ENCODE measurements at places on chromosomes 4 and X.

DNA sequence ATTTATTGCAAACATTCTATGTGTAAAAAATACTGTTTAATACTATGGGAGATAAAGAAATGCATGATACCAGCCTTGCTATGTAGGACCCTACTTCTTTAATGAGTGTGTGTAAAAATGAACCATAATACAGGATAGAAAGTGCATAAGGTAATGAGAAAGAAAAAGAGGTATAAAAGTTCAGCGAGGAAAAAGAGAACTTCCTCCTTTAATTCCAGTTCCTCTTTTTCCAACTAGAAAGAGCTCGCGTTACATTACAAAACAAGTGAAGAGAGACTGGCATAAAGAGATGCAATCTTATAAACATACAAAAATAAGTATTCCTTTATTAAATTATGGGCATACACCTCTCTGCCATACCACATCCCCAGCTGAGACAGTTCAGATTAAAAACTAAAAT, 77.4 kb downstream of the ANKRD17 start:
- no peak for DNase-seq

DNA sequence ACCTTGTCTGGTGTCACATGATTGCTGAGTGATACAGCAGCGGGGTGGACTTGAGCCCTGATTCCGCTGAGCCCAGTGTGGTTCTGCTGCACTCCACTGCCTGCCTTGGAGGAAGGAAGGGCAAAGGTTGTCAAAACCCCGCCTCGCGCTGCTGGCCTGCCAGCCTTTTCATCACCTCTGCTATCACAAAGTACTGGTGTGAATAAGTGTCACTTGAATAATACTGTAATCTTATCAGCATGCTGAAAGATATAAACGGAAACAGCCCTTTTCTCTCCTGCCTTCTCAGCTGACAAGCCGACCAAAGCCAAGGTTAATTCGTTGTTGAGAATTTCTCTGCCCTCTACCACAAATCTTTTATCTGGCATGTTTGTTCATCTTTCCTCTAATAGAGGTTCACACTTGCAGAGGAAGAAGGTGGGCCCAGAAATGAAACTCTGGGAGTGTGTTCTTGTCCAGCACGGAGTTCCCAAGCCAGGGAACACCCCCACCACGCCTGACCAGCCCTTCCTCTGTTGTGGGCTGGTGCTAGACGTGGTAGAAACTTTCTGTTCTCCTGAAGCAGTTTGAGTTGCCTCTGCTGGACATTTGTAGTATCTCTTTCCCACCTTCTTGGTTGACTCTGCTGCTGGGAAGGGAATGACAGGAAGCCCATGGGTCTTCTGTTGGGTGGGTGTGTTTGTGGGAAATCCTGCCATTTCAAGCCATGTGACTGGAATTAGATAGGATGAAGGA, 21.5 kb downstream of the FHDC1 start:
- DNase-seq = no peak

GRCh38 chr4:48388525-48389154, 47.3 kb downstream of the SLAIN2 start:
- DNase-seq = peak; percentile 56

GRCh38 chr4:117224256-117224655, 138.9 kb upstream of the TRAM1L1 start:
- no peak for DNase-seq

- no peak for DNase-seq
Observed at GRCh38 chr4:7915875-7916242, 23.8 kb downstream of the AFAP1 start.

- peak; percentile 62 for DNase-seq
Observed at GRCh38 chr4:41212616-41213203, 1.6 kb downstream of the APBB2 start.

DNA sequence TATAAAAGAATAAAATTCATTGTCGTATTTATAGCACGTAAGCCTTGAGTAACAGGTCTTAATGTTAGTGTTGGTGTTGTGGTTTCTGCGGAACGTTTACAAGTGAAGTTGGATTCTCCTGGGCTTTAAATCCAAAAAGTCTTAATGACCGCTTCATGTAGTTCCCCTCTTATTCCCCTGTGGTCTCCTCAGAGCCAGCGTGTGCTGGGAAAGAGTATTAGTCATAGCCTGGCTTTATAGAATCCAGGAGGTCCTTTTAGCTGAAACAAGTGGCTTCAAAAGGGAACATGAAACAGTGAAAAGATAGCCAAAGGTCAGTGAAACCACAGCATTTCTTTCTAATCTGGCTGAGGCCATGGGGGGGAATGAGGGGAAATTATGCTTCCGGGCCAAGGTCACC, 79.1 kb downstream of the CLCN4 start:
- peak; percentile 12 for DNase-seq

- no peak for DNase-seq
Observed at GRCh38 chr4:150061086-150061776, 17.0 kb upstream of the DCLK2 start.

GRCh38 chr4:128830906-128831503, 21.5 kb downstream of the JADE1 start:
- no peak for DNase-seq

DNA sequence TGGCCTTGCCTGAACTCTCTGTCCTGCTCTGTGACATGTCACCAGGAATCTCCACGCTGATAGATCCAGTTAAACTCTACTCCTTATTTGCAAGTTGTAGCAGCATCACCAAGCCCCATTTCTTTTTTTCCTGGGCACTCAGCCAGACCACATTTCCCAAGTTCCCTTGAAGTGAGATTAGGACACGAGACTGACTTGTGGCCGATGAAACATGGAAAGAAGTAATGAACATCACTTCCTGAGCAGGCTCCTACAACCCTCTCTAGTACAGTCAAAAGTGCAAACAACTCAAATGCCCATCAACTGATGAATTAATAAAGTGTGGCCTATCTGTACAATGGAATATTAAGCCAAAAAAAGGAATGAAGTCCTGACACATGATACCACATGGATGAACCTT, 74.6 kb downstream of the MAP3K15 start:
- DNase-seq = peak; percentile 3

DNA sequence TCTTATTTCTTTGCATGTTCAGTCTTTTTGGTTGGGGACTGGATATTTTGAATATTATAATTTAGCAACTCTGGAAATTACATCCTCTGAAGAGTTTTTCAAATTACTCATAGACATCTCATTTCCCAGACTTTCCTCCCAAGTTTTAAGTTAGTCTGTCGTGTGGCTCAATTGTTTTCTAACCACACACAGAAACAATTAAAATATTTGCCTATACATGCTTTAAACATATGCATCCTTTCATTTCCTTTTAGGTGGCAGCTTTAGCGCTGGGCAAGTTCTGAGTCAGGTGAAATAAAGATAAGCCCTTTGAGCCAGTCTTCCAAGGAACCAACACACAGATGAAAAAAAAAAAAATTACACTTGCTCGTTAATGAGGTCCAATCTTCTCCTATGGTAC, 307.0 kb upstream of the SPOCK3 start:
- peak; percentile 32 for DNase-seq

DNA sequence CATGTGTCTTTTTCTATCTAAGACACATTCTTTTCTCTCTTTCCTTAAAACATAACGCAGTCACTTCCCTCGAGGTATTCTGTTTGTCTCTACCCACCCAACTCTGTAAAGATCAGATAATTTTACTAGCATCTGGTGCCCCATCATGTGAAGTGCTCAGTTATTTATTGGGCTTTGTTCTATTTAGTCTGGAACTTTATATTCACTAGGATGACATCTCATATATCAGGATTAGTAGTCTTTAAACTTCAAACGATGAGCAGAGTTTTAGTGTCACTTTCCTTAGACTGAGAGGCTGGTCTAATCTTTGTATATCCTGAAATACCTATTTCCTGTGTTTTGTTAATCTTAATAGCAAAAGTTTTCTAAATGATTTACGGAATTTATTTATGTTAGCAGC, 445.5 kb upstream of the NDST3 start:
- DNase-seq = no peak

DNA sequence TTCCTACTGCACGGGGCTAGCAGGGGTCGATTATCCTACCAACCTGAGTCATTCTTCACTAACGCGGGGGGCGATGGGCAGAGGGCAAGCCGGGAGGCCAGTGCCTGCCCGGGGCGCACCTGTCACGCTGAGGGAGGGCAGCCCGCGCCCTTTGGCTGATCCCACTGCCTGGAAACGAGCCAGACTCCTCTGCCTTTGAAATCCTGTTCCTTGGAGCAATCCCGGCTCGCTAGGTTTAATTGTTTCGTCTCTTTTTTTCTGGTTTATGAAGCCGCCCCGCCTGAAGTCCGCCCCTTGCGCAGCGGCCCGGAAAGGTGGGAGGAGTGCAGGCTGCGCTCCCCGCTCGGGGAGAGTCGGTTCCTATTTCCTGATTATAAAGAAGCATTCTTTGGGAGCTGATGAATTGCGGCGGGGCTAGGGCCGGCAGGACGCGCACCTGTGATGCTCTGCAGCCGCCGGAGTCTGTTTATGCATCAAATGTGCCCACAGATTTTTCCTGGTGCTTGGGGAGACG, 484.2 kb downstream of the BCOR start:
- no peak for DNase-seq

DNA sequence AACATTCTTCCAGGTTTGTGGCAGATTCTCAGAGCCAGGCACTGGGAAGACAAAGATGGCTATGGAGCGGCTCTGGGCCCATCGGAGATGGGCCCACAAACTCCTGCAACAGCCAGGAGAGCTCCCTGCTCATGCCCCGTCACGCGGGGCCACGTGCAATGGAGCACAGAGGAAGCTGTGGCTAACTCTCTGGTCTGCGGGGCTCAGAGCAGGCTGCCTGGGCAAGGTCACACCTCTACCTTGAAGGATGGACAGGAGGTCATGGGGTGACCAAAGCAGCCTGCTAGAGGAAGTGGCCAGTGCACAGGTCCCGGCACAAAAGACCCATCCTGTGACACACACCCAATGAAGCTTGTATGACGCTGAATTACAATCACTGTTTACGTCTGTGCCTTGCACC, 45.2 kb downstream of the C4orf50 start:
- no peak for DNase-seq

GRCh38 chr4:173360587-173361221, 10.1 kb upstream of the SAP30 start:
- peak; percentile 14 for DNase-seq

DNA sequence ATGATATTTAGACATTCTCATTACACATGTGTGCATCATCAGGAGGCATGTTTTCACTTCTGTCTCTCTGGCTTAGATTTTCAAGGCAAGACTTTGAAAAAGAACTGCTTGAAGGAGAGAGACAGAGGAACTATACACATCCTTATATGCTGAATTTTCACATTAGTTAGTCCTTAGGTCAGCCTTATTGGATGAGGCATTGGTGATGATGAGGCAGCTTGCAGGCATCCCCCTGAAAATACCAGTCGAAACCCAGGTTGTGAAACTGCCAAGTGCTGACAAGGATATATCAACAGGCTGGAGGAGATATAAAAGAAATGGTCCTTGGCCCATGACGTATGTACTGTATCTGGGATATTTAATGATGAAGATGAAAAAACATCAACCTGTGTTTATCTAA, 297.2 kb upstream of the AADAT start:
- DNase-seq = peak; percentile 42

- peak; percentile 95 for DNase-seq
Observed at GRCh38 chr4:73704314-73705055, 35.9 kb upstream of the CXCL8 start.

GRCh38 chrX:30935985-30936384, 46.9 kb upstream of the TAB3 start:
- no peak for DNase-seq

GRCh38 chrX:87425618-87426017, 92.0 kb upstream of the KLHL4 start:
- DNase-seq = no peak

- DNase-seq = no peak
Observed at GRCh38 chrX:48890934-48891401, 6.6 kb downstream of the TIMM17B start.

- DNase-seq = no peak
Observed at GRCh38 chr4:7616193-7616592, 181.5 kb upstream of the PSAPL1 start.

DNA sequence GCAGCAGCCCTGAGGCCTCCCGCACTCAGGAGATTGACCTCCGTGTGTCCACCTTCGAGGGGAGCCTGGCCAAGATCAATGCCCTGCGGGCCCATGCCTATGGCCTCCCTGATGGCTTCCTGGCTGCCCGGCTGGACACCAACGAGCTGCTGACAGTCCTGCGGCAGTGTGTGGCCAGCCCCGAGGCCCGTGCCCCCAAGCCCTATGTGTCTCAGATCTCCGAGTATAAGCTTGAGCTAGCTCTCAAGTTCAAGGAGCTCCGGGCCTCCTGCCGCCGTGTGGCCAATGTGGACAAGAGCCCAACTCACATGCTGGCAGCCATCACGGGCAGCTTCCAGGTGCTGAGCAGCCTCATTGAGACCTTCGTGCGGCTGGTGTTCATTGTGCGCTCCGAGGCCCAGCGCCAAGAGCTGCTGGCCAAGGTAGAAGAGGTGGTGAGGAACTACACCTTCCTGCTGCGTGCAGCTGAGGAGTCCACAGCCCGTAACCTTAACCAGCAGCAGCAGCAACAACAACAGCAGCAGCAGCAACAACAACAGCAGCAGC, 25.5 kb upstream of the PRPS1 start:
- DNase-seq = no peak

GRCh38 chrX:150282953-150283352, 80.2 kb upstream of the MAMLD1 start:
- DNase-seq = no peak

- DNase-seq = peak; percentile 41
Observed at GRCh38 chr4:176137631-176138030, 57.8 kb downstream of the SPATA4 start.

- DNase-seq = no peak
Observed at GRCh38 chrX:23871905-23872546, 35.7 kb downstream of the APOO start.

DNA sequence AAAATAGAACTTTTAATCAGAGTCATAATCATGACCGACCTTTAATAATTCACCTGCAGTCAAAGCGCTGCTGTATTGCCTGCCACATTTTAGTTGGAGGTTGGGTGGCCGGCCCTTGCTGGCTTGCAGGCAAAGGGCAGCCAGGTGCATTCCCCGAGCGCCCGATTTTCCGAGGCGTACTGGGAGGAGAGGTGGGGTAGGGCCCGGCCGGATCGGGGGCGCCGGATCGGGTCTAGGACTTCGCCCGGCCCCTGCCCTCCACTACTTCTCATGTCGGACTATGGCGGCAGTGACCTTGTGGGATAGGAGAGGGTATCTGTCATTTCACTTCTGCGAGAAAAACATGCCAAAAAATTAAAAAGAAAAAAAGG, 2.5 kb upstream of the RS1 start:
- DNase-seq = no peak

GRCh38 chr4:116215622-116216021, 869.8 kb downstream of the TRAM1L1 start:
- DNase-seq = no peak

DNA sequence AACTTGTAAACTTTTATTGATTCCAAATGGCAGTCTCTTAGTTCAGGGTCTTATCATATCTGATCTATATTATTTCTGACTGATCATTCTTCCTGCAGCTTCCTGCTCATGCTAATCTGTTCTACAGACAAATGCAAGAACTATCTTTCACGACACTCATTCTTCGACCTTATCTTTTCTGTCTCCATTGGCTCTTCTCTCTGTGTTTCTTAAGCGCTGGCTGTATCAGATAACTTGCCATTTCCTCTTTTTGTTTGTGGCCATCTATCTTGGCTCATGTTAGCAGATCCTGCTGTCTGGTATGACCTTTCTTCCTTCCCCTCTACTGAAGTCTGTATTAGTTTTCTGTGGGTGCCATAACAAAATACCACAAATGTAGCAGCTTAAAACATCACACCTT, 230.5 kb upstream of the PUDP start:
- DNase-seq = no peak
